Stimulated activated CD8-positive, alpha-beta memory T cell treated with anti-CD3 and anti-CD28 coated beads, Interleukin-2, amount 100 ng/mL, for 1 hour (primary cell): ENCODE measurements at places on chromosomes 6 and 20.

GRCh38 chr6:150511313-150511712 lies 88.4 kb upstream of the PLEKHG1 start:
- DNase-seq, result no peak

GRCh38 chr6:77715588-77715987 lies 62.7 kb downstream of the MEI4 start:
- no peak for DNase-seq

DNA sequence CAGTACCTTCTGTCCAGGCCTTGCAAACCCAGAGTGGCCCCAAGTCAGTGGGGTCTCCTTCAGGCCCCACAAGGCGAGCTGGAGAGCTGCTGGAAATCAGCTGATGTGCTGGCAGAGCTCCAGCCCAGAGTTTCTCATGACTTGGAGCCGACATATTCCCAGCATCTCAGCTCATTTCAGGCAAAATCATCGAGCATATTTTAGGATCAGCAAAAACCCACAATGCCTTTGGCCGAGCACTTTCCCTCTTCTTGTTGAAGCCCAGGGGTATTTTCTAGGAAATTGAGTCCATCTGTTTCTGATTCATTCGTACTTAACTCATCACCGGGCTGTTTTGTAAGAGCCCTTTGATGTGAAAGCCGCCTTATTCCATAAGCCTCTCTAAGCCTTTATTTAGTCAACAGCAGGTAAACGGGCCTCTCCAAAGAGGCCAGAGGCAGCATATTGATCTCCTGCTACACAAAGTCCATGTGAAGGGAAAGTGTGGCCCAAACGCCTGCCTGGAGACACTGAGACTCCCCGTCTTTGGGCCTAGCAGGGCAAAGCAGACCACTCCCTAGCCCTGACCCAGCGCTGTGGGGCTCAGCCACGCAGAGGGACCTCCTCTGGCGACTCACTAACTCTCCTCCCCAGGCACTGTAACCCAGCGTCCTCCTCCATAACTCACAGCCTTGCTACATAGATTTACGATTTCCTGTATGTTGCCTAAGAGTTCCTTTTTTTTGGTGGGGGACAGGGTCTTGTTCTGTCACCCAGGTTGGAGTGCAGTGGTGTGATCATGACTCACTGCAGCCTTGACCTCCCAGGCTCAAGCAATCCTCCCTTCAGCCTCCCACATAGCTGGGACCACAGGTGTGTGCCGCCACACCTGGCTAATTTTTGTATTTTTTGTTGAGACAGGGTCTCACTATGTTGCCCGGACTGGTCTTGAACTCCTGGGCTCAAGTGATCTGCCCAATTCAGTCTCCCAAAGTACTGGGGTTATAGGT lies 12.1 kb upstream of the C20orf203 start:
- no peak for DNase-seq

- DNase-seq, result no peak
Measured at GRCh38 chr20:16942756-16943155, 194.6 kb downstream of the OTOR start.

GRCh38 chr6:160756021-160756420 lies 54.0 kb downstream of the PLG start:
- DNase-seq, result no peak

DNA sequence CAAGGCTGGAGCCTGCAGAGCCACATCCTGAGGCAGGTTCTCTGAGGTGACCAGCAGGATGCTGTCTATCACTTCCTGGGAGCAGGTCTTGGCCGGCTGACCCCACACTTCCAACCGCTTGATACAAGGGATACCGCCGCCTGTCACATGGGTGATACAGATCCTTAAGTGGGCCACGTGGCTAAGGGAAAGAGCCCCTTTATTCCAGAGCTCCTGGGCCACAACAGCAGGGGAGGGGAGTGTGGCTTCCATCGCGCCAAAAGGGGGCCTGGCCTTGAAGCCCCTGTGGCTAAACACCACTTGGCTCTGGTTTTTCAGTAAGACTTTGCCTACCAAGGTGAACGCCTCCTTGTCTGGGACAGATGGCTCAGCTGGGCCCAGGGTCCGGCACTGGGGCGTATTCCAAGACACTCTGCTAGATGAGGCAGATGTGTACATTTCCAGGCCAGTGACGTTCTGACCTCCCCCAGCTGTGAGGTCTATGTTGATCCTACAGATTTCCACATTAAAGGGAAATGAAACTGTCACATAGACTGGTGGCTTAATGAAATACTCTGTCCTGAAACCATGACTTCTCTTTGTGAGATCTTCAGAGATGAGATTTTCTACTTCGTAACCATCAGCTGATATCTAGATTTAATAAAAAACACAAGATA lies 37.6 kb upstream of the AVP start:
- DNase-seq, result no peak

DNA sequence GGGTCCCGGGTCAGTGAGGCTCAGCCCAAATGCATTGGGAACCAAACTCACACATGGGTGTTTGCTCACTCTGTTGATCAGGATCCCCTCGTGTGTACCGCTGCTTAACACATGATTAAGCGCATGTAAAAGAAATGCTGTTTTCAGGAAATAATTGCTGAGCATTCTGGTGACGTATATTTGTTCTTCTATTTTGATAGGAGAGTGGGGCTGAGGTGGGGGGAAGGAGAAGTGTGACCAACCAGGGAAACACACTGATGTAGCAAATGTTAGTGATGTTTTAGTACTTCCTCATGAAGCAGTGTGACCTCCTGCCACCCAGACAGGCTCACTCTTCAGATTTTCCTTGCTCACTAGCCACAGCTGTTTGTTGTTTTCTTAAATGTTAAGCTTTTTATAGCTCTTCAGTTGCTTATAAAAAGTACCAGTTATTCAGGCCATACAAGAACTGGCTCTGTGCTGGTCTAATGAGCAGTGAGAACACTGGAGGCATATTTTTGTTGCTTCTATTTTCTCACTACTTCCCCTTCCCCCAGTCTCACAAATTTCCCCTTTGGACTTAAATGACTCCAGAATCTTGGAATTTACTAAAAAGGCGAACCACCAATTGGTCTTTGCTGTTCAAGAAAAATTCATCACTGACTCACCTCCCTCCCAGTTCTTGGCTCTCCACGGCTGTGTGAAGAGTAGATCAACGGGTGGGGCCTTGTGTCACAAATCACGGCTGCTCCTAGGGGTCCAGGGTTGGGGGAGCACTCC lies 79.2 kb upstream of the BACH2 start:
- no peak for DNase-seq

DNA sequence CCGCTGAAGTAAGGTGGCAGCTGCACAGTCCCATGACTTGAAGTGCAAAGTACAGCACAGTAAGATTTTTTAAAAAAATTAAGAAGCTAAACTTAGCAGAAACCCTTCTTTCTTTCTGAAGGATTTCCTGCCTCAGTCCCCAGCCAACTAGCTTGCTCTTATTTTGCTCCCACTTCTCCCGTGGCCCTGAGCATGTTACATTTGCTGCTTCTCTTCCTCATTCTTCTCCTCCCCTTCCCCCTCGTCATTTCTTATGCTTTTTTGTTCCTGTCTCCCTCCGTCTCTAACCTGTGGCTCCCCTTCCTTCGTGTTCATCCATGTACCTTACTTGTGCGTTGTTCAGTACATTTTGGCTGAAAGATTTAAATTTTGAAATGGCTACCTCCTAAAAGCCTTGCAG lies 123.0 kb downstream of the SASH1 start:
- DNase-seq, result no peak

- DNase-seq, result no peak
Measured at GRCh38 chr6:84033523-84034451, at the start of gene MRAP2. Gene MRAP2, plus strand, starts transcription at chr6:84033772. Its CDS starts 21,547 bp downstream, at chr6:84055319.

- DNase-seq, result no peak
Measured at GRCh38 chr6:158207422-158207788, 39.3 kb downstream of the GTF2H5 start.

DNA sequence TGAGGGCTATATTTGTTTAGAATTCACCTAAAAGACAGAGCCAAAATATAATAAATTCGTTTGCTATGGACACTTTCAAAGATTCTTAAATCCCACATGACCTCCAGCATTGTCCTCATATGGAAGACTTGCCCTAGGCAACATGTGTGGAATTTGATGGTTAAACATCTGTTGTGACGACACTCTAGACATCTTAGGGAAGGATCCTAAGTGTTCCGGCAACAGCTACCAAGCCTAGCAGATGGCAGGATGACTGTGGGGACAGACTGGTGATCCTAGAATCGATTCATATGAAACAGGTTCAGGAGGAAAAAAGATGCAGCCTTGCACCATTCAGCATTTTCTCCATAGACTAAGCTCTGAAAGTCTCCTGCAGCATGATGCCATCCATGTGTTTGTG lies 77.6 kb upstream of the BACH2 start:
- no peak for DNase-seq

- no peak for DNase-seq
Measured at GRCh38 chr20:50077818-50078601, 34.9 kb downstream of the UBE2V1 start.

DNA sequence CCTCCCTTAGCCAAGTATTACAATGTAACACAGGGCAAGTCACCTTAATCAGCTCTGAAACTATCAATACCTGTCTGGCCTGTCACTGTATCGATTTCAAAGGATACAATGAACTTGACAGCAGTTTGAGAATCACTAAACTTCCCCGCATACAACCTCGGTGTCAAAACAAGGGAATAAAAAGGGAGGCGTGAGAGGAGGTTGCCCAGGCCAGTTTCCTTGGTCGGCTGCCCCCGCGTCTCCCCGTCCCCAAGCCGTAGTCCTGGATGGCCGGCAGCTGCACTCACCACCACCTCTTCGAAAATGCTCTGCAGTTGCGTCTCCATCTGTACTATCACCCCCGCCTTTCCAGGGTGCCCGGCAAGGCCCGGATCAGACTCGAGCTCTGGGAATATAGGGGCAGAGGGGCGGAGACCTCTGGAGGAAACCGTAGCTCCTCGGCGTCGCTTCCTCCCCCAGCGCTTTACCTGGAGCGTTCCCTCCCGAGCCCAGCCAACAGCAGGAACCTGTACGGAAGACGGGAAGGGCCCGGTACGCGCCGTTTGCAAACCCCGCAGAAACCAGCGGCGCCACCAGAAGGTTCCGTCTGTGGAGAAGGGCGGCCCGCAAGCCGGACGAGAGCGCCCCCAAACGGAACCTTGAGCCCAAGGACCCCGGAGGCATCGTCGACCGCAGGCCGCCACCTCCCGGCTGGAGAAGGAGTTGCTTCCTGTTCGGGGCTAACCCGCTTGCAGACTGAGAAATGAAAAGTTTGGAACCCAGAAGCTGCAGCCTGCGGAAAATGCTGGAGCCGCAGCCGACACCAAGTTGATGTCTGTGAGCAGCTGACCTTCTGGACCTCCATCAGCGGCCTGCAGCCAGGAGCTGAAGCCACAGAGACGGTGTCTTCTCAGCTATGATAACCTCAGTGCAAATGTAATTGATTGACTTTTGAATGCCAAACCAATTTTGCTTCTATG lies at the start of gene MED23:
Gene MED23, minus strand, starts transcription at position 519 of the 959 bp plus-strand sequence. Its CDS starts 193 bp downstream, at position 326.
- DNase-seq, result peak; percentile 88

- DNase-seq, result no peak
Measured at GRCh38 chr6:37630281-37630799, 67.3 kb downstream of the MDGA1 start.

DNA sequence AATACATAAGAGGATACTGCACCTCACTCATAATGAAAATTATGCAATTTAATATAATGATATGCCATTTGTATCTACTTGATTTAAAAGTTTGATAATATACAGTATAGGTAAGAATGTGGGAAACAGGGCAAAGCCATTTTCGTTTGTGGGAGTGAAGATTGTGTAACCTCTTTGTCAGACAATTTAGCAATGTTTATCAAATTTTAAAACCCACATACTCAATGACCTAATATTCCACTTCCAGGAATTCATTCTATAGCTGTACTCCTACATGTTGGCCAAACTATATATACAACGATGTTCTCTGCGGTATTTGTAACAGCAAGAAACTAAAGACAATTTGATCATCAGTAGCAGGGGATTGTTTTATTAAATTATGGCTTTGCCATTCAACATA lies 17.8 kb upstream of the FKBP5 start:
- DNase-seq, result no peak

DNA sequence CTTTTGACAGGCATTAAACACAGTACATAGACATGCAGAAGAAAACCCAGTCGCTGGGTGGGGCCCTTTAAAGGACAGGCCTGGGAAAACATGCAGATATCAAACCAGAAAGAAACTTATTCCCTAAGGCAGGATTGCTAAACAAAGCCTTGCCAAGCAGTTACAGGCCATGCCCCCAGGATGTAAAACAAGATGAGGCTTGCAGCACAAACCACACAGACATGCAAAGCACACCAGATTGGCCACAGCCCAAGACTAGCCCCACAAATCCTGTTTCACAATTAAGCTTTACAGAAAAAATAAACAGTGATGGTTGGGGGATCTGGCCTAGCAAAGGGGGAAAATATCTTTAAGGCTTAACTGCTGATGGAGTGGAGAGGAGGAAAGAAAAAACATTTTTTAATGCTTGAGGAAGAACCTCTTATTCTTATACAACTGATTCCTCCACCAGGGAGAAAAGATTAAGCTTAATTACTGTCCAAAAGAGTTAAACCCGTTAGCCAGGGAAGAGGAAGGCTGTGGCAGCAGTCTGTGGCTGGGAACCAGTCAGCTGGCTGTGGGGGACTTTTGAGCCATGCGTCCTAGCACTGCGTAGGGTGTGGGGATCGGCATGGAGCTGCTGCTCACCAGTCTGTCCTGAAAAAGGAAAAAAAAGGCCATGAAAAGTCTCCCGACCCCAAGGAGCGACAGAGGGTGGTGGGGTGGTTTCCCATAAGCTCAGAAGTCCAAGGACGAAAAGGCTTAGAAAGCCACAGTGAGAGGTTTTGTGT lies 28.4 kb downstream of the COL19A1 start:
- DNase-seq, result no peak

DNA sequence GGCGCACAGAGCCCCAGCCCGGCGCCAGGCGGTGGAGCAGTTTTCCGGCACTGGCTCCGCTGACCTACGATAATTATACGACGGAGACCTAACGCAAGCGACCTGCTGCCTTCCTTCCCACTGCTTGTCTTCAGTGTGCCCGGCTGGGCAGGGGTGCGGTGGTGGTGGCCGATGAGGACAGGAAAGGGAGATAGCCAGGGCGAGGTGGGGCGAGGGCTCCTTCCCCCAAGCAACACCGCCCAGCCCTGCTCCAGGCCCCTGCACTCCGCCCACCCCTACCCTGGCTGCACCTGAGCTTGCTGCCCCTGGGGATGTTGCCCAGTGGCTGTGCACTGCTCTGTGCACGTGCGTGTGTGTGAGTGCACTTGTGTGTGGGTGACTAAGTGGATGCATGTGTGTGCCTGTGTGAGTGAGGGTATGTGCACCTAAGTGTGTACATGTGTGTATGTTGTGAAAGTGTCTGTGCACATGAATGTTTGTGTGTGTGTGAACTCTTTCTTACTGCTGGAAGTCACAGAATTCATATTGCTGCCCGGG lies 42.6 kb upstream of the IRF4 start:
- no peak for DNase-seq

- DNase-seq, result peak; percentile 50
Measured at GRCh38 chr20:53869466-53870258, 200.7 kb downstream of the BCAS1 start.

DNA sequence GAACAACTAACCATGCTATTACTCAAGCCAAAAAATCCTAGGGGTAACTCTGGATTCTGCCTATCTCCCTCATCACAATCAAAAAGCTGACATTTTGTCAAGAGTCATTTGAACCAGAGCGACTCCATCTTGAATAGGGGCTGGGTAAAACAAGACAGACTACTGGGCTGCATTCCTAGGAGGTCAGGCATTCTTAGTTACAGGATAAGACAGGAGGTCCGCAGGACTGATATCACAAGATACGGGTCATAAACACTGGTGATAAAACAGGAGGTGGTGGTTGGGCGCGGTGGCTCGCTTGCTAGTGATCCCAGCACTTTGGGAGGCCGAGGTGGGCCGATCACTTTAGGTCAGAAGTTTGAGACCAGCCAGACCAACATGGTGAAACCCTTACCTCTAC lies 32.2 kb downstream of the C6orf52 start:
- no peak for DNase-seq
